Activated CD4-positive, alpha-beta T cell treated with anti-CD3 and anti-CD28 coated beads, Interleukin-10, Interleukin-2, amounts not matched to agents 100 ng/mL and 50 ng/mL, durations not matched to agents 16 hours and 8 hours (primary cell): ENCODE measurements at places on chromosomes 6 and 20.
A peak's percentile ranks its signal among the peaks of the same experiment; 100 is the strongest.

GRCh38 chr20:25533920-25534700 lies 51.2 kb downstream of the NINL start:
- DNase-seq, result no peak

DNA sequence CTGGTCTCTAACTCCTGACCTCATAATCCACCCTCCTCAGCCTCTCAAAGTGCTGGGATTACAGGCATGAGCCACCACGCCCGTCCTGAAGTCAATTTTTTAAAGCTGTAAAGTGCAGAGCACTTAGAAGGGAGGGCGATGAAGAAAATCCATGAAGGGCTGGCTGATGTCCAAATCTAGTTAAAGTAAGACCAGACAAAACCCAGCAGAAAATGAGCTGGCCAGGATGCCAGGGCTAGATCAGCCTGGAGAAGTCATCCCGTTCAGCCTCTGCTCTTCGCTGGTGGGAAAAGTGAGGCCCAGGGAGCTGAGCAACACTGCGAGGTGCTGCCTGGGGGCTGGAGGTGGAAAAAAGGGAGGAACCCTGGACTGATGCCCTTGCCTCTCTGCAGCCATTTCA lies 3.1 kb downstream of the BPIFB4 start:
- no peak for DNase-seq

DNA sequence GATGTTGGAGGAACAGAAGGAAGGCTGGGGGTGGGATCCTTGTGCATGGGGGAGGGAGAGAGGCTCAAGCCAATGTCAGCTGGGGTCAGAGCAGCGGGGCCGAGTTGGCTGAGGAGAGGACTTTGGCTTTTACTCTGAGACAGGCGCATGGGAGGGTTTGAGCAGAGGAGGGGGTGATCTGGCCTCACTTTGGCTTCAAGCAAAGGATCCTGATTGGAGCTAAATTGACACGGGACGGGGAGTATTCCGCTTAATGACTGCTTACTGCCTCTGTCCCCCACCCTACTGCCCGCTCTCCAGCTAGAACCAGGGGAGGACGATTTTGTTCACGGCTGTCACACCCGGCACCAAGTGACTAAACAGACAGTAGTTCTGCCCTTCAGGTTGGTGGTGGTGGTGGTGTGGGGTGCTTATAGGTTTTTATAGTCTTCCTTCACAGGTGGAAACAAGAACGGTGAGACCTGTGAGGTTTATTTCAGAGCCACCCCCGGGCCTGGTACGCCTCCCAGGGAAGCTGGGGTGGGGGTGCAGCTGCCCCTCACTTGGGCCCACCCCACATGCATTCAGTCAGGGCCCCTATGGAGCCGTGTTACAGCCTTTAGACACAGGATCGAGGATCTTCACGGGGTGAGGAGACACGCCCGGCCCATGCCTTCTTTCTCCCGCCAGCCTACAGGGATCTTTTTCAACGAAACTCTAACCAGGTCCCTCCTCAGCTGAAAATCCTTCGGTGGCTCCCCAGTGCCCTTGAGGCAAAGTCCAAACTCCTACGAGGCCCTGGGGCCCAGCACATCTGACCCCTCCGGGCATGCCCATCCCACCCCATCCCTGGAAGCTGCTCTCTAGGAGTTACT lies 1.3 kb upstream of the SNAI1 start:
- DNase-seq, result no peak

DNA sequence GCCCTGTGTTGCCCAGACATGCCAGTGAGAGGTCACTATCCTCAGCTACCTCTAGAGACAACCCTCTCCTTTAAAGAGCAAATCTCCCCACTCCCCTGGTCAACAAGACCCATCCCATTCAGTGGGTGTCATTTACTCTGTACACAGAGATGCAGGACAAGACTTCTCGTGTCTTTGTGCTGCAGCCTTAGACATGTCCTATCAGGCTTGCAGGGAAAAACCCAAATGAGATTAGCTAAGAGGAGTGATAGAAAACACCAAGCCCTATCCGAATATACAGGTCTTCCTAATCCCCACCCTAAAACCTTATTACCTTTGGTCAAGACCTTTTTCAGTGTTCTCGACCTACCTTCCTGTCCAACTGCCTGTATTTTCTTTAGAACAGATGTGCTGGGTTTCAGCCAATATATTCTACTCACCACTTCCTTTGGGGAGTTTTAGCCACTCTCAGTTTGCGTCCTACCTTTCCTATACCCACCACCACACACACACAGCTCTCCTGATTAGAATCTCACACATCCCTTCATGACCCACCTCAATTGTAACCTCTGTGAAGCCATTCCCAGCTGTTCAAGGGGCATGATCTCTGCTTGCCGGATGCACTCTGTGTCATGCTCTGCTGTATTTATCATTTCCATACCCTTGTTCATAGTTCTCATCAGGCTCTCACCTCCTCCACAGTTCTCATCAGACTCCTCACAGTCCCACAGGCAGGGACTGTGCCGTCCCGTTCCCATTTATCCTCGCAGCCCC lies 39.7 kb downstream of the TRAM2 start:
- peak; percentile 75 for DNase-seq

DNA sequence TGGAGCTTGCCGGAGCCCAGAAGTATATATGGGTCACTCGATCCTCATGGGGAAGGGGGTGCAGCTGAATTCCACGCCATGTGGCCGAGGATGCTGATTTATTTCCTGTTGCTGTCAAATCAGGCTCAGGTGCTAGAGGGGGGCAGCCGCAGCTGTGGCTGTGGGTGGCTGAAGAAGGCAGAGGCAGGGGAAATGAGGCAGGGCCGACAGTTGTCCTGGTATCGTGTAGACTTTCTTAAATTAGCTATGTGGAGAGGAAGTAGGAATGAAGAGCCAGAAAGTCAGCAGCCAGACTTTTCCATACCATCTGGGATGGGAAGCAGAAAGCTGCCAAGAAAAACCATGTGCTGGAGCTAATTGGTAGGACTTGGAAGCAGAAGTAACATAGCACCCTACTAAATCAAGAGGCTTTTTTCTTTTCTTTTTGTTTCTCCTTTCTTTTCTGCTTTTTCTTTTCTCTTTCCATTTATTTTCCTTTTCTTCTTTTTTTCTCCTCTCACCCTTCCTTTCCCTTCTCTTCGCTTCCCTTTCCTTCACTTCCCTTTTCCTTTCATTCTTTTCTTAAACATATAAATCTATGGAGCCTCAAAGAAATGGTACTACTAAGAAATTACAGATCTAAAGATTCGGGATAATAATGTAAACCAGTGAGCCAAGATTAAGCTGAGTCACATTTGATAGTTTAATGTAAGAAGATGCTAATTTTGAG lies 90.6 kb upstream of the CD83 start:
- DNase-seq, result no peak

GRCh38 chr6:155177363-155177961 lies 86.4 kb upstream of the CLDN20 start:
- DNase-seq, result peak; percentile 70

DNA sequence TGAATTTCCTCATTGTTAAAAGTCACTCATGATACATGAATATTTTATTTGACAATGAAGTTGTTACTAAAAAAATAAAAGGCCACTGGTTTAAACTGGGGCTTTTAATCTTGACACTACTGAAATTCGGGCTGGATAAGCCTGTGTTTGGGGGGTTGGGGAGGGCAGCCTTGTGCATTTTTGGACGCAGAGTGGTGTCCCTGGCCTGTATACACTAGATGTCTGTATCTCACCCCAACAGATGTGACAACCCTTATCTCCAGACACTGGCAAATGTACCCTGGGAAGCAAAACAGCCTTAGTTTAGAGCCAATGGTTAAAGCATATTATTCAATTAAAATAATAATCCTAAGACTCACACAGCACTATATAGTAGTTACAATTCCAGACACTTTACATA lies 24.8 kb downstream of the MAN1A1 start:
- no peak for DNase-seq

DNA sequence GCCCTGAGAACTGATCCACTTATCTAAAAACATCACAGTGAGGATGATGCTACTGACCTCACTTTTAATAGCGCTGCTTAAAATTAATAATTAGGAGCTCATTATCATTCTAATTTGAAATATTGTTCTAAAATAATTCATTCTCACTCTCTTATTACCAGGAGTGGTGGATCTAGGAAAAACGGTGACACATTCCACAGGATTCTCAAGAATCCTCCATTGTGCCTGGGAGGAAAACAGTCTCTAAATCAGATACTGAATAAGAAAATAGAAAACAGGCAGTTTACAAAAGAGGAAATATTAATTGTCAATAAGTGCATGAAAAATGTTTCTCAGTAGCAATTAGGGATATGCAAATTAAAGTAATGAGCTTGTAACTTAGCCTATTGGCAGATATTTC lies 187.4 kb downstream of the TENT5A start:
- DNase-seq, result no peak

GRCh38 chr6:32855467-32856174 lies 1.6 kb downstream of the PSMB9 start:
- no peak for DNase-seq

GRCh38 chr20:37353285-37353849 lies 7.4 kb downstream of the SRC start:
- DNase-seq, result no peak

GRCh38 chr6:87095087-87095509 lies at the start of gene CGA:
TSS of gene CGA (minus strand) at chr6:87095106. CDS start at chr6:87088200, 6,906 bp downstream.
- DNase-seq, result no peak

DNA sequence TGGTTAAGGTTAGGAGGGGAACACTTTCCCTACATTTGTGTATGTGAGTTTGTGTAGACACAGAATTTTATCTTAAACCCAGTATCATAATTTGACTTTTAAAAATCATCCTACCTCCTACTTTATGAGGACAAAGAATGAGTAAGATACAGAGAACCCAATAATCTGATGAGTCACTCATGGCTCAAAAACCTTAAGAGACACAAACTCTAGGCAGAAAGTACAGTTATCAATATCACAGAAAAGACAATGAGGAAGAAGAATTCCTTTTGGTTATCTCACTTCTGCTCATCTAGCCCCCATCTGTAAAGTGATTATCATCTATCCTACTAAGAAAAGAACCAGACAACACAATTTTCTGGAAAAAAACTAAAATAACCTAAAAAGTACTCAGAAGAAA lies 87.7 kb downstream of the EPB41L2 start:
- DNase-seq, result no peak

GRCh38 chr6:30122515-30122914 lies 9.6 kb upstream of the TRIM31 start:
- no peak for DNase-seq

DNA sequence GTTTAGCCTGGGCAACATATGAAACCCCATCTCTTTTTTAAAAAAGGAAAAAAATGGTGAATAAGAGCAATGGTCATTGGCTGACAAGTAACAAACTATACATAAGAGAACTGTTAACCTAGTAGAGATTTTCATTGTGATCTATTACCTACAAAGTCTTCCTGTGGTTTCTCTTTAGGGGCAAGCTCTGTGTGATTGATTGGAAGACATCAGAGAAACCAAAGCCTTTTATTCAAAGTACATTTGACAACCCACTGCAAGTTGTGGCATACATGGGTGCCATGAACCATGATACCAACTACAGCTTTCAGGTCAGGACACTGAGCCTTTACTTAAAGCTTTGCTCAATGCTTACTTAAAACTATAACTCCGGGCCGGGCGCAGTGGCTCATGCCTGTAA lies 19.2 kb downstream of the MGME1 start:
- no peak for DNase-seq

GRCh38 chr20:60528141-60528540 lies 569.9 kb downstream of the CDH26 start:
- no peak for DNase-seq

GRCh38 chr6:80357674-80358073 lies 251.2 kb downstream of the BCKDHB start:
- no peak for DNase-seq

DNA sequence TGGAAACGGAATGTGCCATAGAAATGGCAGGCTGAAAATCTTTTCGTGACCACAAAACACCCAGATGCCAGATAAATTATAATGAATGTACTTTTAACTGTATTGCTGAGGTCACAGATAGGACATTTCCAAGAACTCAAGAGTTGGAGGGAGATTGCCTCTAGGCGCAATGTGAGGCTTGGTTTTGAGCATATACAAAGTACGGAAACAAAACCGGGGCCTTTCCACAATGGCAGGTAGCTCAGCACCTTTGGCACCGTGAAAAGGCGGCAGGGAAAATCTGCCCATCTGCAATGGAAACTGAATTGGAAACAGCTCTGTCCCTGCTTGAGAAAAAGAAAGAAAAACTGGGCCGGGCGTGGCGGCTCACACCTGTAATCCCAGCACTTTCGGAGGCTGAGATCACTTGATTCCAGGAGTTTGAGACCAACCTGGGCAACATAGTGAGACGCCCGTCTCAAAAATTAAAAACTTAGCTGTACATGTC lies 10.5 kb upstream of the C20orf144 start:
- DNase-seq, result no peak

DNA sequence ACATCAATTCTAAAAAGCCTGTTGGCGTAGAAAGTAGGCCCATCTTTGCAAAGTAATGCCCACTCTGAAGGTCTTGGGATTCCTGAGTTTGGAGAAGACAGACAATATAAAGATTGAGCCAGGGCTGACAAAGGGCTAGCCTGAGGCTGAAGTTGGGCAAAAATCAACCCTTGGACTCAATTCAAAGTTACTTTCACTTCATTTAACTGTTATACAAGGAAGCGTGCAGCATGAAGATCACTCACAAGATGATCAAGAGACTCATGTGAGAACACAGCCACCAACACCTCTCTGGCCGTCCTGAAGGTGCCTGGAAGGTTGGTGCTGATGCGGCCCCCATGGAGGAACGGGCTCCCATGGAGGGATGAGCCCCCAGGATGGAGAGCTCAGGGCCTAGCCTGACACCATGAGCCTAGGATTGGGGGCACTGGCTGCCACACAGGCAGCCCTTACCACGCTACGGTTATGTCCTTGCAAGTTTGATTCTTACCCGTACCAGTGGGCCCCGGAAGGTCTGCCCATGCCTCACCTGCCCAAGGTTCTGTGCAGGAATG lies 26.6 kb downstream of the FOXC1 start:
- DNase-seq, result no peak

DNA sequence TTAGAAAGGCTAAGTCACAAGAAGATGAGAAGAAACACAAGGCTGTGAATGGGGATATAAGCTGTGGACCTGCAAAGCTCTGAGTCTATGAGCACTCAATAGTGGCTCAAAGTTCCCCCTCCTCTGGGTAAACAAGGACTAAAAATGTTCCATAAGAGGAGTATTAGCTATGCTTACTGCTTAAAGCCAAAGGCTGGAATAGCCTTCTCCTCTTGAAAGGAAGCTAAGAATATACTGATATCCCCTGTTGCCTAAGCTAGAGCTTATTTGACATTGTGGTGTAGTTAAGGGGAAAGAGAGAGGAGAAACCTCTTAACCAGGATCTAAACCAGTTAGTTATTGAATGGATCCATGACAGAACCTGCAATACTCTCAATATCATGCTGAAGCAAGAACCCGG lies 45.8 kb downstream of the NOL7 start:
- DNase-seq, result no peak

DNA sequence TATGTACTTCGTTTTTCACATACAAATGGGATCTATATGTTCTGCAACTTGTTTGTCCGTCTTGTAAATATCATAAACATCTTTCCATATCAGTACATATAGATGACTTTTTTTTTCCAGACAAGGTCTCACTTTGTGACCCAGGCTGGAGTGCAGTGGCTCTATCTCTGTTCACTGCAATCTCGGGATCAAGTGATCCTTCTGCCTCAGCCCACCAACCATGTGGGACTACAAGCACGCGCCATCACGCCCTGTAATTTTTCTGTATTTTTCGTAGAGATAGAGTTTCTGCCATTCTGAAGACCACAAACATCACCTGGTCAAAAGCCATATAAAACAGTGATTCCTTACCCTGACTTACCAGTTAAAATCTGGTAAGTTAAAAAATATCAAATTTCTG lies 37.7 kb upstream of the SYNCRIP start:
- DNase-seq, result no peak
